GM18507 (cell line): ENCODE measurements at places on chromosomes 3 and 15.

- no peak for DNase-seq
Measured at GRCh38 chr3:64214381-64215018, 10.8 kb downstream of the PRICKLE2 start.

DNA sequence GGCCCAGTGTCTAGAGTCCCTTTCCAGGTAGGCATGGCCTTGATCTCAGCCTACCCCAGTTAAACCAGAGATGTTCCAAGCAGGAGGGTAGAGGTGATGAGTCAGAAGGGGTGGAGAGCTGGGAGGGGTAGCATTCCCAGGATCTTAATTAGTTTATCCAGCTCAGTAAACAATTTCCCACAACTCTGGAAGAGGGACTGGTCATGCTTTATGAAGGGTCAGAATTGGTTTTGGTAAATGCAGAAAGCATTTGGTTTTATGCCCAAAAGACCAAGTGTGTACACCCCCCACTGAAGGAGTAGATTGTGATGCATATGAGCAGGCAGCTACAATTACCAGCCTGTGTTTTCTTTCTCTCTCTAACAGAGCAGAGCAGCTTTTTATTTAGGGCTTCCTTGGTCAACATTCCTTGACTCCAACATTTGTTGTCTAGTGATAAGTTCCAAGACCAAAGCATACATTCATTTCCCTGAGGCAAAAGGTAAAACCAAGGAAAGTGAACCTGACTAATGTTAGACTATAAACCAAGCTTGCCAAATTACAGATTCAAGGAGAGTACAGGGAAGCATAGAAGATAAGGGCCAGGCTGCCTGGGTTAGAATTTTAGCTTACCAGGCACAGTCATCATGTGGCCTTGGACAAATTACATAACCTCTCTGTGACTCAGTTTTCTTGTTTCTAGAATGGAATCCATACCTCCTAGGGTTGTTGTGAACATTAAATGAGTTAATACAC is 17.6 kb downstream of the EXOSC7 start:
- no peak for DNase-seq

DNA sequence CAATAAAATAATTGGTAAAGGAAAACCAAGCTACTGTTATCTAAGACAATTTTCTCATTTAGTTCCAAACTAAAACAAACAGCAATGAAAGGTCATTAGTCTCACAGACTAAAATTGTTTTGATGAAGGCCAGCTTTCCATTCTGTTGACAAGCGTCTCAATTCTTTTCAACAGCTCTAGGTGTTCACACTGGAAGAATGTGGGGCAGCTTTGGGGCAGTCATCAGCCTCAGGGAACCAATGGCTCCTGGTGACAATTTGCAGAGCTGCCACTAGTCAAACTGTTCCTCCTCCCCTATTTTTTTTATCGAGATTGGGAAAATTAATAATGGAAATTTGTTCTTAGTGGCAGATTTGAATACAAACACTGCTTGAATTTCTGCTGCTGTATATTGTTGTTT is 104.2 kb downstream of the MEIS2 start:
- DNase-seq: no peak

GRCh38 chr3:80785475-80785874 is 976.0 kb downstream of the GBE1 start:
- no peak for DNase-seq

GRCh38 chr3:121223116-121223515 is 315.1 kb downstream of the STXBP5L start:
- no peak for DNase-seq

DNA sequence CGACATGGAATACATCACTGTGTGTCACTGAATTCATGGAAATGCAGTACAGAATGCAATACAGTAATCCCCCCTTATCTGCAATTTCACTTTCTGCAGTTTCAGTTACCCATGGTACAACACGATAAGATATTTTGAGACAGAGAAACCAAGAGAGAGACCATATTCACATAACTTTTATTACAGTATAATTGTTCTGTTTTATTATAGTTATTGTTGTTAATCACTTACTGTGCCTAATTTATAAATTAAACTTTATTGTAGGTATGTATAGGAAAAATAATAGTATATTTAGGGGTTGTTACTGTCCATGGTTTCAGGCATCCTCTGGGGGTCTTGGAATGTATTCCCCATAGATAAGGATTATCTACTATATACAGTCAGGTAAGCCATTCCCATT is 61.8 kb downstream of the MBNL1 start:
- DNase-seq: no peak

DNA sequence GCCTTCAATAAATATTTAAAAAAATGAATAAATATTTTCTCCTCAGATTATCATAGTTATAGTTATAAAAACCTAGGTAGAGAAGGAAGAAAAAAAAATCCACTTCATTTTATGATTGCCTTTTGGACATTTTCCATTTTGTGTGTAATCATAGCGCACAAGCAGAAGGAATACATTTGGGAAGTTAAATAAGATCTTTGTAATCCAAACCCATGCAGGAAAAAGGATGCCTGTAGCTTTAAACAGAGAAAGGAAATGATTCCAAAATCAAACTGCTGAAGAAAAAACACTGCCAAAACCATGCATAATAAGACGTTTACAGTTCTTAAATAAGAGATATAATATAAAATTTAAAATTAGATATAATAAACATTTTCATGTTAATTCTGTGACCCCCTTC is 7.4 kb upstream of the CCDC54 start:
- DNase-seq: no peak

- no peak for DNase-seq
Measured at GRCh38 chr15:82847703-82848102, 38.3 kb downstream of the WHAMM start.

DNA sequence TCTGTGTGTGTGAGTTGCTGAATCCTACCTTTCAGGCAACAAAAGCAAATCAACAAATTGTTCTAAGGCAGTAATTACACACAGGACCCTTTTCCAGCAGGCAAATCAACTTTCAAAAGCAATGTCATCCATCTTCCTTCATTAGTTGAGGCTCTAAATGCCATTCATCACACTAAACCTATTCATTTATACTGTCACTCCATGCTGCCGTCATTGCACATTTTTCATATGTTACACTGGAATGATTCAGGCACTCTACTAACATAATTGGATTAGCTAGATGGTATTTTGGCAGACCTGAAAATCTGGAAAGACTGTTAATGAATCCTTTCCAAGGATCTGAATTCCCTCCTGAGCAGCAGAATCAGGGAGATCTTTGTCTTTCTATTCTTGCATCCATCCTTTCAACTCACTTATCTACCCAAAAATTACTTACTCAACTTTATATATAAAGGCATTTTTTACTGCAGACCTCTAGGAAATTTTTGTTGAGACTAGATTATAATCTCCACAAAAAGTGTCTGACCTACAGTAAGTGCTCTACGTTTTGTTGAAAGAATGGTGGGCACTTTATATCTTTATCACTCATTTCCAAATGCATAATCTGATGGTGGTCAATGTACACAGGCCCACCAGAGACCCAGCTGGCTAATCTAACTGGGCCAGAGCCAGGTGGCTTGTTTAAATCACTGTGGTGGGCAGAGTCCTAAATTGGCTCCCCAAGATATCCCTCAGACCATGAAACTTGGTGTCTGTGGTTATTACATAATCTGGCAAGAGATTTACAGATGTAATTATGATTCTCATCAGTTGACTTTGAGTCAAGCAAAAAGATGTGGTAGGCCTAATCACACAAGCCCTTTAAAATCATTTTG is 25.0 kb downstream of the MIX23 start:
- DNase-seq: no peak

DNA sequence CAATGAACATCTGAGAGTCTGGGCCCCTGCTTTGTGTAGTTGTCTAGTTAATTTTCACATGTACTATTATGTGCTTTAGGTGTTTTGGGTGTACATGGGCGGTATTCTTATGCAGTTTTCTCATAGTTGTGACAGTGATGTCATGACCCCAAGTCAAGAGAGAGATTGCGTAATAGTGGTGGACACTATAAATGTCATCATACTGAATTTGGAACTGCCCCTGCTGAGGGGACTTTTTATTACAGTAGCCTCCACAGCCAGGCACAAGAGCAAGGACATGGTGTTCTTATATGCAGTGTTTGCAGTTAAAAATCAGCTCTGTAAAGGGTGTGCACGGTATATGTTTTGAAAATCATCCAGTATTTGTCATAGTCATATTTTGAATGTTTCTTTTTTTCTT is 29.5 kb downstream of the ABHD2 start:
- DNase-seq: no peak

DNA sequence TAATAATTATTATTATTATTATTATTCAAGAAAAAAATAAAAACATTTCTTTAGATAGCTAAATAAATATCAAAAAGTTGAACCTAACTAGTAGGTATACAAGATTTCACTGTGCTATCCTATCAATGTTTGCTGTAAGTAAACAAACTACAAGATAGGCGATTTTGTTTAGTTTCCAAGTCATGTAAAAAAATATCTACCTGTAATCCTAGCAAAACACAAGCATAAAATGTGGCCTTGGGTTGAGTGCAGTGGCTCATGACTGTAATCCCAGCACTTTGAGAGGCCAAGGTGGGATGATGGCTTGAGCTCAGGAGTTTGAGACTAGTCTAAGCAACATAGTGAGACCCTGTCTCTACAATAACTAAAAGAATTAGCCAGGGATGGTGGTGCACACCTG is 71.6 kb upstream of the CSPG5 start:
- no peak for DNase-seq

GRCh38 chr15:55535436-55535835 is 27.4 kb upstream of the DNAAF4 start:
- DNase-seq: no peak
